ENCODE measurements at places on chromosomes 1 and 21.
A peak's percentile ranks its signal among the peaks of the same experiment; 100 is the strongest.

- no peak for DNase-seq
Observed at GRCh38 chr1:22975694-22976093, 3.0 kb upstream of the LACTBL1 start.

- no peak for DNase-seq
Observed at GRCh38 chr1:1143636-1144035, 27.7 kb upstream of the C1orf159 start.

DNA sequence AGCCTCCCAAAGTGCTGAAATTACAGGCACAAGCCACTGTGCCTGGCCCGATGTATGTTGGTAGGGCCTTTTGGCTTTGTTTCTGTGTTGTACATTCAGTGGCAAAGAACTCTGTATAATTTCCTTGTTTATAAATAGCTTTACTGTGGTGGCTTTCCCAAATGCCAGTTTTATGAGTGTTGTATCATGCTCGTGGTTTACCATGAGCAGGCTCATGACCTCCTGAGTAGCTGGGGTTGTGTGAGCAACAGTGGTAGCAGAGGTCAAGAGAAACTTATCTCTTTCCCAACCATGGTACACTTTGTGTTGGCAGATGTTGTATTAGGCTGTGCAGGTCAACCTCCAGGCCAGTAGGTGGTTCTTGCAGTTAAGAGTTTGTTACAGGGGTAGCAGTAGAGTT is 420.4 kb upstream of the BEND5 start:
- no peak for DNase-seq

GRCh38 chr1:224201383-224201782 is 18.3 kb downstream of the DEGS1 start:
- no peak for DNase-seq

DNA sequence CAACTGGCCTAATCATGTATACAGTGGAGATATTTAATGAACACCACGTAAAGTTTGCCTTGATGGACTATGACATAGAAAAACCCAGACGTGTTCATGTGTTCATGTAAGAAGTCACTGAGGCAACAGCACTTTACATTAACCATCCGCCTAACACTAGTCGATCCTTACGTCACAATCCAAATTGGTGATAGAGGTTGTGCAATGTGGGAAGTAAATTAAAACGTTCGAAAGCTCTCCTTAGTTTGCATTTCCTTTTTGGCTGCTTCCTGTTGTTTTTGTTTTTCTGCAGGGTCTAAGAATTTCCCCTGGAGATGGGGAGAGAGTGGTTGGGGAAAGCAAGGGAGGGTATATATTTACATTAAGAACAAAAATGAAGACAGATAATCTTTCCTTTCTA is 587.5 kb upstream of the ADGRL2 start:
- DNase-seq, result no peak

- no peak for DNase-seq
Observed at GRCh38 chr21:37688952-37689659, 227.2 kb downstream of the KCNJ6 start.

DNA sequence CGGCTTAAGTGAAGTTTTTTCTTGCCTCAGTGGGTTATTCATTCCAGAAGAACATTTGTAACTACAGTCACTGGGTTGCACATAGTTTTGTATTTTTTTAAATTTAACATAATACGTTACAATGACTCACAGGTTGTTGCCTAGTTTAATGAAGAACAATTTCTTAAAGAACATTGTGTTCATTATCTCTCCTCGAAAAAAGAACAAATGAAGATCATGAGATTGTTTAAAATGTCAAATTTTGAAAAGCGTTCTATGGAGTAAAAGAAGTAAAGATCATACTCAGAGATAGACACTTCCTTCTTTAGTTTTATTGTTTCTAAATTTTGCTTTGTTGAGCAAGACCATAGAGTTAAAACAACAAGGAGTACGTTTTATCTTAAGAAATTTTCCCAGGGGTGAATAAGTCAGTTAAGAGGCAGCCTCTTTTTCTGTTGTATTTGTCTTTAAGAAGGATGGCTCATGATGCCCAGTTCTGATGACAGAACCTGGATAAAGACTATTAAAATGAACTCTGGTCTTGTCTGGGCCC is 10.5 kb upstream of the SLAMF1 start:
- no peak for DNase-seq

DNA sequence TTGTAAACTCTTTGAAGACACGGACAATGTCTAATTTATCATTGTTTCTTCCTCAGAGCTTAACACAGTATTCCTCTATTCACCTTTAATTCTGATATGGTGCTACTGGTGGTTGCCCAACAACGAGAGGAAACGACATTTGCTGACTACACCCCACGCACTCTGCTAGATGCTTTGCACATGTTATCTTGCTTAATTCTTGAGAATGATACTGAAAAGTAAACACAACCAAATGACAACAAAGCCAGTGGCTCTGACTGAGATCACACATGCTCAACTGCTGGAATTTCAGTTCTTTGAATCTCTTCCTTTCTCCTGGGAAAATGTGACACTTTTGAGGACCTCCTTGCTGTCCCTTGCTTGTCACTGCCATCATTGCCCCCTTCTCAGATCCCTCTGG is 37.2 kb upstream of the DDAH1 start:
- DNase-seq, result no peak

DNA sequence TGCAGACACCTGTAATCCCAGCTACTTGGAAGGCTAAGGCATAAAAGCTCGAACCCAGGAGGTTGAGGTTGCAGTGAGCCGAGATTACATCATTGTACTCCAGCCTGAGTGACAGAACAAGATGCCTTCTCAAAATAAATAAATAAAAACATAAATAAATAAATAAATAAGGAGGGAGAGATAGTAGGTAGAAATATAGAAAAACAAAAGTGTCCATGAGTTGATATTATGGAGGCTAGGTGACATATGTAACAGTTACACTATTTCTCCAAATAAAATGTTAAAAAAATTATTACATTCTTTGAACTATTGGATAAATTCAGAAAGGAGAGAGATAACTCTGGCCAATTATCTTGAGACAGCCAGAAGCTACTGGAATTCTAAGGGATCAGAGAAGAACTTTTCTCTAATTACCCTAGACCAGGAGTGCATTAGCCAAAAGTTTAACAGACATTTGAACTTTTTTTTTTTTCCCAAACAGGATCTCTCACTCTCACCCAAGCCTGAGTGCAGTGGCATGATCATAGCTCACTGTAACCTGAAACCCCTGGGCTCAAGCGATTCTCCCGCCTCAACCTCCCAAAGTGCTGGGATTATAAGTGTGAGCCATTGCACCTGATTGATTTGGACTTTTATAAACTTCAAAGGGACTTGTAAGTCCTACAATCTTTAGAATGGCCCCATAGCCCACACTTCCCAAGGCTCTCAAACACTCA is 17.6 kb downstream of the SYNJ1 start:
- no peak for DNase-seq

DNA sequence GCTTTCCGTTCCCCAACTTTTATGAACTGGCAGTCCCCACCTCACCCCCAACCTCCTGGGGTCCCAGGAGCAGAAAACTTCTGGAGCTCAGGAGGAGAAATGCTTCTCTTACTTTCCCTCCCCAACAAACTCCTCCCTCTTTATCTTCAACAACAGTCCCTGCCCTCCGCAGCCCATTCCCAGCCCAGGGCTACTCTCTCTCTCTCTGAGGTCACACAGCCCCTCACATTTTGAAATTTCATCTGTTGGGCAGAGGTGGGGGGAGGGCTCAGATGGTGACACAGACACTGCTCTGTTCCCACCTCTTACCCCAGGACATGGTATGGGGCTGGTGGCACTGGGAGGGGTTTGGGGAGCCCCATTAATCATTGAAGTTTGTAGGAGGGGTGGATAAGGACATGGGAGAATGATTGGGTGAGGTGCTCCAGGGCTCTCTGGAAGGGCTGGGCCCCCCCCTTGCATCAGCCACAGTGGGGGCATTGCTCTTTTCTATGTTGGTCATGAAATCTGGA is 6.0 kb downstream of the PIK3CD start:
- DNase-seq, result no peak

- DNase-seq, result peak; percentile 22
Observed at GRCh38 chr1:228043281-228043848, 36.6 kb downstream of the WNT3A start.

GRCh38 chr1:41319106-41319755 is 42.0 kb upstream of the FOXO6 start:
- no peak for DNase-seq

DNA sequence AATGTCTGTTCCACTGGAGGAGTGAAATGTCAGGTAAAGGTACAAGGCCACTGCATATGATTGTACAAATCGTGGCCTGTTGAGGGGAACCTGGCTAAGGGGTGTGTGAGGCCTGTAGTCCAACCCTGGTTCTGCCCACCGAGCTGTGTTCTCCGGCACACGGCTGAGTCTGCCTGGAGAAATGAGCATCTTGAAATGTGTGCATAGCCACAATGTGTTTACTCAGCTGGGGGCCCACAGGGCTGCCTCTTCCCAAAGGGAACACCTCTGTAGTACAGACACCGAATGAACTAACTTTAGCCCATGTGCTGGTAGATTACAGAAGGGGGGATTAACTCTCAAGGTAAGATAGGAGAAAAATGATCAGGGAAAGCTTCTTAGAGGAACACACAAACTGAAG is 30.2 kb downstream of the AK4 start:
- DNase-seq, result no peak

DNA sequence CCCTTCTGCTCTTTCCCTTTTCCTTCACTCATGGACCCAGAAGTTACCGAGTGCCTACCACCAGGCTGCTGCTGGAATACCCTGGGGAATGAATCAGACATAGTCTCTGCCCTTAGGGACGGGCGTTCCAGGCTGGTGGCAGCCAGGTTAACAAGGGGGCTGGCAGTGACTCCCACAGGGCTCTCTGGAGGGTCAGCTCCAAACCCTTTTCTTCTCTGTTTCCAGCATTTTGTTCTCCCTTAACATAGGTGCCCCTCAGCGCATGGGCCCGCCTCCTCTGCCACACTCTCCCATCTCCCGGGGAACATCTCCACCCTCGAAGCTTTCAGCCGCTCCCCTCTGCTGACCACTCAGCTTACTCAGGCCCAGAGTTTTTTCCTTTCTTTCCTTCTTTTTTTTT is 62.9 kb upstream of the LRP8 start:
- no peak for DNase-seq

- DNase-seq, result no peak
Observed at GRCh38 chr1:952201-952600, 6.9 kb downstream of the NOC2L start.

DNA sequence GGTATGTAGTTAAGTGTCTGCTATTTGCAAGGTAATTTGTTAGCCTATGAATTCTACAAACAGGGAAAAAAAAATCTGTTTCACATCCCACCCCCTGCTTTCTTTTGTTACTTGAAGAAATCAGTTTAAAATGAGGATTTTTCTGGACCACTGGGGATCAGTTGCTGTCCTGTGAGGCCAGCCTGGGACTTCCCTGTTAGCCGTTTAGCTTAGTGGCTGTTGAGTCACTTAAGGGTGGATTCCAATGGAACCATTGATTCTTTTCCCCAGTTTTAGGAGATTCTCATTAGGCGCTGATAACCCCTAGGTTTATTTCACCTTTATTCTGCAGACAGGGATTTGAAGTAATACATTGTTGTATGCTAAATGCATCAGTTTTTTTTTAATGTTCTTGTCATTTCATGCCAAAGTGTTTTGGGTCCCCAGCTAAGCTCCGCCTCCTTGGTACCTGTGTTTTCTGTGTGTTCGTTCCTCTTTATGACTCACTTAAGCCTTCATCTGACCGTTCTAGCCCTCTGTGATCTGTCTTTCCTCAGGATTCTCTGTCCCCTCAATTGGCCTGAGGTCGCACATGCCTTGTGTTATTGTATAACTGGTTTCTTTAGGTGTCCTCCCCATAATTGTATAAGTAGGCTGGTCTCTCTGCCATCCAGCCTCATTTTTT is 59.3 kb downstream of the NOS1AP start:
- DNase-seq, result no peak

DNA sequence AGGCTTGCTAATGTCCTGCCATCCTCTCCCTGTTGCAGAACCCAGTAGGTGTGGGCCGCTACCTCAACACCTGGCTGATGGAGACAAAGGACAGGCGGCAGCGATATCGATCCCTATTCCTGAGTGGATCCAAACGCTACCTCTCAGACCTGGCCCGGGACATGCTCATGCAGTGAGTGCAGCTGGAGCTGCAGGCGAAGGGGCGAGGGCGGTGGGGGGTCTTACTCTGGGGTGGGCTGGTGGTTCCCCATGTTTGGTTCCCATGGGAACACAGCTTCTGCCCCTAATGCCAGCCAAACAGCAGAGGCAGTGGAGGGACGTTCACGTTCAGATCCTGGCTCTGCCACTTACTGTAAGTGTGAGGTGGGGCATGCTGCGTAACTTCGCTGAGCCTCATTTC is 15.8 kb upstream of the TTC22 start:
- DNase-seq, result peak; percentile 31

DNA sequence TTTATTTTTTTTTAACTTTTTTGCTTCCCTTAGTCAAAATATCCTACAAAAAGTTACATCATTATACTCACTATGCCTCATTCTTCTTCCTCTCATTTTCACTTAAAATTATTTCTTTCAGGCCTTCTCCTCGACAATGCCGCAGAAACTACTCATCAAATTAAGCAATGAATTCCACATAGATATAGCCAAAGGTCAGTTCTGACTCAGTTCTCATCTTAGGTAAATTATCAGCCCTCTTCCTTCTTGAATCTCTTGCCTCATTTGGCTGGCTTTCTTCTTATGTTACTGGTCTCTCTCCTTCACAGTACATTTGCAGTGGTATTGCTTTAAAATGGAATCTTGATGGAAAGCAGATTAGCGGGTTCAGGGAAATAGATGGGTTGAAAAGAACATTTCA is 260.7 kb upstream of the BRINP3 start:
- DNase-seq, result no peak

GRCh38 chr21:46000731-46001641 is 19.4 kb downstream of the COL6A1 start:
- DNase-seq, result peak; percentile 45

- no peak for DNase-seq
Observed at GRCh38 chr1:167695147-167695546, 26.6 kb upstream of the MPZL1 start.

DNA sequence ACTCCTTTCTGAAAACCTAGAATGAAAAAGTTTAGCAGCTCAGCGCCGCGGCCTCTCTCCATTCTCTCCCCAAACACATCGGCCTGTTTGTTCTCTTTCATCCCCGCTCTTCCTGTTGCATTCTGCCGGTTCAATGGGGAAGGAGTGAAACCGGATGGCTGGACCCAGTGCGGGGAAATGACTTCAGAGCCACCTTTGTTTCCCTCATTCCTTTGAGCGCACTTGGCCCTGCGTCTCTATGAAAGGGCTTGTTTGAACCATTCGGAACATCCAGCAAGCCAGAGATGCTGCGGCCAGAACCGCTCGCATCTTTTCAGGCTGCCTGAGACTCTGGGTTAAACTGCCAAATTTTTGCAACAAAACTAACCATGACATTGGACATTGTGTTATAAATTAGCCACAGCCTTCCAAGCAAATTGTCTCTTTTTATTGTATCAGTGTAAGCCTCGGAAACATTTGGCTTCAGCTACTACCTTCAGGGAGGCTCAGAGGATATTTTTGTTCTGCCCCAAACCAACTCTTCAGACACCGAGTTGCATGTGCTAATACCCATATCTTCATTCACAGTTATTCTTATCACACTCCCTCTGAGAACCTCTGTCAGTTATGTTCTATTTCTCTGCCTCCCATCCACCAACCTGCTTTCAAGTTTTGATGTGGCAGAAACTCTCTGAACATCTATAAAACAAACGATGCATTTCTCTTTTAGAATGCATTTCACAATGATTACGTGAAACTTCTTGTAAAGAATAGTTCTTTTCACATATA is 5.1 kb upstream of the OLIG1 start:
- DNase-seq, result no peak

GRCh38 chr1:213724640-213725536 is 262.9 kb upstream of the PROX1 start:
- DNase-seq, result no peak

Data from ureter (tissue), 1 donor.